Aorta (tissue), 5 donors: ENCODE measurements at places on chromosomes 5 and 9.

DNA sequence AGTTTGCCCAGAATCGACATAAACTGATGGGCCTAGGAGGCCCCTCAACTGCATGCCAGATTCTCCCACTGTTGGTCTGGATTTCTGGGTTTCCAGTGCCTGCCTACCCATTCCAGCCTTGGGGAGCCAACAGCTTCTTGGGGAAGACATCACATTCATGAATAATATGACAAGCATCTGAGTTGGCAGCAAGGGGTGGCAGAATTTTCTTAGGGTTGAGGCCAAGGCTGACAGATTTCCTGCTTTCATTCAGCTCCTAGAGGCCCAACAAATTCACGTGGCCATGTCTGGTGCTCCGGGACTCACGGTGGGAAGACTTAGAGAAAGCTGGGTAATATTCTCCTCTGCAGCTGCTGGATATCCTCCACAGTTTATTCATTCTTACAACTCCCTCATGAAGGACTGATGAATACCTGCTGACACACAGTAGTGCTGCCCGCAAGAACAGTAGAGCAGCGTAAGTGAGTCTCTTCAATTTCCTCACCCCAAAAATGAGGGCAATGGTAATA lies 305.0 kb upstream of the TNC start:
- DNase-seq, result peak; percentile 74

GRCh38 chr9:36486329-36486932 lies 86.3 kb upstream of the MELK start:
- DNase-seq, result no peak

GRCh38 chr5:146521403-146522106 lies 5.6 kb upstream of the GPR151 start:
- no peak for DNase-seq

DNA sequence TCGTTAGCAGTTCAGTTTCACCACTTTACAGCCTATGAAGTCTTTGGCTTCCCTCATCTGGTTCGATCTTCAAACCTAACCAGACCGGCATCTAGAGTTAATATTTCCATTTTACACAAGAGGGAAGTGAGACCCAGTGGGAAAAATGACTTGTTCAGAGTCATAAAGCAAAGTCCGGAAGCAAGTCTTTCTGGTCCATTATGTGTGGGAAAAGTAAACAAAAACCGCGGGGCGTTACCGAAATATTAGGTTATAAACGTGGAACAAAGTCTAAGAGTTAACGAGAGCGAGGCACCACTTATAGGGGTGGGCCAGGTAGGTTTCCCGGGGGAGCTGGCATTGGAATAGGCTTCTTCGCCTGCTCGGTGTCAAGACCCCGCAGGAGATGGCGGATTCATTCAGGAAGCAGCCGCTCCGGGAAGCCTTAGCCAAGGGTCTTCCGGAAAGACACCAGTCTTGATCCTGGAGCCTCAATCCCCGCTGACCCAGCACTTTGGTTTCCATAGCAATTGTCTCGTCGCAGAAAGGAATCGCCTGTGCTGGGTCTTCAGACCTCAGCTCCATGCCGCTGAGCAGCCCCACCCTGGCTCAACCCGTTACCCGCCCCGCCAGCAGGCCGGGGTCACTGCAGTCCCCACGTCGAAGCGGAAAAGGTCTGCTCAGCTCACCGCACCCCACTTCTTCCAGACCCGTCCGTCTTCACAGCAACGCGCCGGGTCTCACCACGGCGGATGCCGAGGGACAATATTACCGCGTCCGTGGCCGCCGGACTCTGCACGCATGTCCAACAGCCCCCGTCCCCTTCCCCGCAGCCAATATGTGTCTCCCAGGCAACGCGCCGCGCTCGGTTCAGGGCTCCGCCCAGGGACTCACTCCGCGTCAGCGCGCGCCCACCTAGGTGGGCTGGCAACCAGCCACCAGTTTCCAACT lies at the start of gene C5orf52:
C5orf52 (plus strand) TSS at position 872 of the 930 bp plus-strand sequence. CDS start 82 bp downstream, outside the sequence.
- DNase-seq, result peak; percentile 87

- DNase-seq, result no peak
Observed at GRCh38 chr5:139577689-139578290, 16.7 kb downstream of the UBE2D2 start.

GRCh38 chr9:106218427-106218826 lies 524.1 kb downstream of the TMEM38B start:
- no peak for DNase-seq

- no peak for DNase-seq
Observed at GRCh38 chr9:71112866-71113265, 8.6 kb downstream of the TRPM3 start.

GRCh38 chr9:2319421-2319820 lies 302.2 kb upstream of the VLDLR start:
- DNase-seq, result no peak

- peak; percentile 78 for DNase-seq
Observed at GRCh38 chr9:77018058-77018968, 1.1 kb upstream of the FOXB2 start.

- no peak for DNase-seq
Observed at GRCh38 chr9:3868012-3868411, 342.2 kb upstream of the RFX3 start.
